A549 treated with ZK216348 at 1 μM for 4 hours (cell line): ENCODE measurements at places on chromosomes 2 and 18. TPM values are rescaled to one million over a fixed set of nuclear protein-coding genes. Genes with fewer than 3 reads are reported as not detected.

GNAL gene
- total RNA-seq, result 5.3 to 7.7 TPM (median 5.4 TPM) in 5 replicates

LRRC30 gene
- total RNA-seq, result not detected in 5 replicates

CDH19 gene
- total RNA-seq, result 0.51 to 1.5 TPM (median 0.87 TPM) in 5 replicates

BOLL gene
- total RNA-seq, result not detected in 5 replicates

SPATA3 gene
- not detected in 5 replicates for total RNA-seq

NOP58 gene
- total RNA-seq, result 113 to 180 TPM (median 129 TPM) in 5 replicates

WDR75 gene
- total RNA-seq, result 33.5 to 52.1 TPM (median 38.7 TPM) in 5 replicates

RFX8 gene
- total RNA-seq, result not detected in 5 replicates

ZBTB7C gene
- 0.05 to 0.32 TPM in 2 of 5 replicates, not detected in the others for total RNA-seq

LAMA1 gene
- 0.02 to 0.12 TPM (median 0.07 TPM) in 5 replicates for total RNA-seq

PSMA8 gene
- total RNA-seq, result not detected in 5 replicates

ANO7 gene
- total RNA-seq, result 1.3 to 3.0 TPM (median 2.2 TPM) in 5 replicates

OTOS gene
- not detected in 5 replicates for total RNA-seq

CMPK2 gene
- 0.54 to 1.6 TPM (median 1.2 TPM) in 5 replicates for total RNA-seq

IMPA2 gene
- total RNA-seq, result 44.5 to 74.9 TPM (median 69.1 TPM) in 5 replicates

SCYGR2 gene
- not detected in 5 replicates for total RNA-seq

ITGB6 gene
- total RNA-seq, result 0.61 to 1.2 TPM (median 0.91 TPM) in 5 replicates

TTC31 gene
- total RNA-seq, result 13.0 to 21.2 TPM (median 16.6 TPM) in 5 replicates

EPAS1 gene
- 87.7 to 124 TPM (median 120 TPM) in 5 replicates for total RNA-seq

IL36RN gene
- total RNA-seq, result 0.06 to 0.13 TPM in 2 of 5 replicates, not detected in the others

ZNF142 gene
- total RNA-seq, result 10.6 to 21.6 TPM (median 17.0 TPM) in 5 replicates

TBR1 gene
- total RNA-seq, result not detected in 5 replicates

ZSWIM2 gene
- not detected in 5 replicates for total RNA-seq

BOK gene
- 20.2 to 39.7 TPM (median 33.8 TPM) in 5 replicates for total RNA-seq
